ENCODE measurements at places on chromosomes 3 and 15.

DNA sequence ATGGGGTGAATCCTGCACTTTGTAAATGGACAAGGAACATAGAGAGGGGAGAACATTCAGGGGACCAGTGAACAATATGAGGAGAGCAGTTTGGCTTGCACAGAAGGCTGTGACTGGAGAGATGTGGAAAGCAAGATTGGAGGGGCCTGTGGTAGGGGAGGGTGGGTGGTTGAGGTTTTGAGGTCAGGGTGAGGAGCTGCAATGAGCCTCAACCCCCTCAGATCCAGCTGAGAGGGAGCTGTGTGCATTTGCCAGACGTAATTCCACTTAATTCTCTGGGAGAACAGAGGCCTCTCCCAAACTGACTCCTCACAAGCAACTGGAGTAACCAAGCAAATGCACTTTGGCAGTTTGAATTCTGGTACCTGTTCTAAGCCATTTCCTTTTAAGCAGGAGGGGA, 253.1 kb upstream of the TRIM42 start:
- no peak for DNase-seq

- DNase-seq, result no peak
These were observed 365.5 kb downstream of the GBE1 start for GRCh38 chr3:81395739-81396513.

- no peak for DNase-seq
These were observed 352.7 kb downstream of the SLC9A9 start for GRCh38 chr3:143495527-143495926.

- no peak for DNase-seq
These were observed 64.7 kb downstream of the ATP1B3 start for GRCh38 chr3:141941093-141941492.

DNA sequence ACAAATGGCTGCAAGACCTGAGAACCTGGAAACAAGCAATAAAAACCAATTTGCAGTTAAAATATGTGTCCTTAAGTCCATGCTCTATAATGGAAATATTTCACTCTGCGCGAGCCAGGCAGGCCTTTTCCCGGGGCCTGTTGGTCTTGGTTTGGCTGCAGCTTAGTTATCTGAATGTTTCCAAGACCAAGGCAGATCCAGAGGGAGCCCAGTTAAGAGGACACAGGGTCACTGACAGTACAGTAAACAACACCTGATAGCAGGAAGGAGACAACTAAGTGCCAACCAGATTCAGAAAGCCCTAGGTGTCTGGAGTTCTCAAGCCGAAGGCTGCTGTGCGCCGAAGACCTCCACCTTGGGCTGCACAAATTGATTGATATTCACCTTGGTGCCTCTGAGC, 32.8 kb downstream of the THSD4 start:
- no peak for DNase-seq
